NCI-H2029 (cell line): ENCODE measurements at places on chromosomes 1 and 21.
A peak's percentile ranks its signal among the peaks of the same experiment; 100 is the strongest.

GRCh38 chr21:30605968-30606367, 5.1 kb downstream of the KRTAP22-1 start:
- DNase-seq, result no peak

- peak; percentile 5 for DNase-seq
Measured at GRCh38 chr1:21232044-21232443, 55.3 kb upstream of the EIF4G3 start.

DNA sequence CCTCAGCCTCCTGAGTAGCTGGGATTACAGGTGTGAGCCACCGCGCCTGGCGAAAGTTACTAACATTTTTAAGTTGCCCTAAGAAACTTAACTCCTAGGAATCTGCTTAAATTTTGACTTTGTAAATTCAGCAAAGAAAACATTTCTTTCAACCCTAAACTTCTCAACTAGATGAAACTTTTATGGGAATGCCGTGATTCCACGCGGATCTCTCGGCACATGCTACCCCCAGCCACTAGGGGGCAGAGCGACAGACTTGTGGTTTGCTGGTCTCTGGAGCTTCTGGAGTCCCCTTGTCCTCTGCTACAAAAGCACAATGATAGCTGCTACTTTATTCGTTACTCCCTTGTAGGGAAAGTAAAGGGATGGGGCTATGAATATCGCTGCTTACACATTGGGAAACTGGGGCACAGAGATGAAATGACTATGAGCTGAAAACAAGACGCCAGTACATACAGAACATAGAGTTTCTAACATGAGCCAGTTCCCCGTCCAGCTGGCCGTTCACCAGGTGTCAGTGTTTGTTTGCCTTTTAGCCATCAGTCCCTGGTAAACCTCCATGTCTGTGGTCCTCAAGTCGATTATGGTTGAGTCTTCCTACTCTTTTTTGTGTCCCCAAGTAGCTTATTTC, 114.7 kb downstream of the PBX1 start:
- DNase-seq, result no peak

- no peak for DNase-seq
Measured at GRCh38 chr1:241615043-241615974, 24.9 kb downstream of the CHML start.

DNA sequence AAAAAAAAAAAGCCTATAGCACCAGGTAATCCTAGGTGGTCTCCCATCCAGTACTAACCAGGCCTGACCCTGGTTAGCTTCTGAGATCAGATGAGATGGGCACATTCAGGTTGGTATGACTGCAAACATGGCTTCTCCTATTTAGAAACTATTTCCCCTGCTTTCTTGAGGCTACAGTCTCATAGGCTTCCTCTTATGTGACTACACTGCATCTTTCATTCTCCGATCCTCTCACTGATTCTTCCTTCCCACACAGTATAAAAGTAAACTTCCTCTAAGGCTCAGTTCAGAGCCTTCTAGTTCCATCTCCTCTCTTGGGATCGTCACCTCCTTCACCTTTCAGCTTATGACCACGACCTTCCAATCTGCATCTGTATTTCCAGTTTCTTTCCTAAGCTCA, 30.4 kb upstream of the RNF2 start:
- DNase-seq, result no peak

DNA sequence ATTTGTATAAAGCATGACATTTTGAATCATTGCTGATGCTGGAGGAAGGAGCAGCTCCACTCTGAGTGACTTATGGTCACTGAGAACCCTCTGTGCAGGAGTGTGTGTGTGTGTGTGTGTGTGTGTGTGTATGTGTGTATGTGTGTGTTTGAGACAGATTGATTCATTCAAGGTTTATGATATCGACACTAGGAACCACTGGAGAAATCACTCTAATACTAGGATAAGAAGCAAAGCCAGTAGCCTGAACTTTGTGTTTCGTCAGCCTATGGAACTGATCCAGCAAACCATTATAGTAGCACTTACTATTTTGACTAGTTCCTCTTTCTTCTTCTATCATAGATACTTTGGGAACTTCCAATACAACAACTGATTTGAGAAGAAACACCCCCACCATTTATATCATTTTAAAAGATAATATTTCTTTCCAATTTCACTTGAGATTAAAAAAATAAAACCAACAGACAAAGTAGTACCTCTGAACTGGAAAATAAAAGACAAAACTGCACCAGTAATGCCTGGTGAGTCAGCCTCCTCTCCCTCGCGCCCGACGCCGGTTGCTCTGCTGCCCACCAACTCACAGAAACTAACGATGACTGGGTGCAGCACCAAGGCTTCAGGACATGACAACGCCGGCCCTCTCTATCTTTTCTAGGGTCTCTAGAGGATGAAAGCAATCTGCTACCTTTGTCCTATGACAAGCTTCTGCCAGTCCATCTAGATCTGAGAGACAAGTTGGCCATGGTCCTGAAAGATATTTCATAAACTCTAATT, 20.9 kb downstream of the SLAMF1 start:
- DNase-seq, result no peak

- DNase-seq, result no peak
Measured at GRCh38 chr1:93440706-93441105, 7.2 kb upstream of the FNBP1L start.

- DNase-seq, result no peak
Measured at GRCh38 chr1:24693827-24694379, 50.8 kb downstream of the SRRM1 start.

DNA sequence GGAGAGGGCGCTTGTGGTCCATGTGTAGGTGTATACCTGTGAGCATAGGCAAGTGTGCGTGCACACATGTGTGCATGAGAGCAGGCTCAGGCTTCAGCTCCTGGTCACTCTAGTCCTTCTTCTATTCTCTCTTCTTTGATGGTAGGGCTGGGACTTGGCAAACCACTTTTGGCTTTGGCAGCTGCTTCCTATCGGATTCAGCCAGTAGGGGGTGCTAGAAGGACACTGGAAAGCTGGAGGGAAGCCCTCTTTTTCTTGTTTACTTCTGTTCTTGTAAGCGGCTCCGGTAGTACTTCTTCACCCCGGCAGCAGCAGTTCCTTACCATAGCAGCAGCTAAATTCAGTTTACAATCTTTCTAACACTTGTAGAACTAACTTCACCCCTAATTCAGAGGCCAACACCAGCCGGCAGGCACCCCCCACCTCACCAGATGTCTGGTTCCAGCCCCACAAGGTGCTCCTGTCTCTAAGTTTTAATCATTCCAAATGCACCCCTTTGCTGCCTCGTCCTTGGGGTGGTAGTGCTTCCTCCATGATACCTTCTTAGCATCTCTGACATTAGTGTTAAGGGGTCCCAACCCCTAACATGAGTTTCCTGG, 25.1 kb downstream of the NENF start:
- DNase-seq, result peak; percentile 42

- peak; percentile 93 for DNase-seq
Measured at GRCh38 chr1:65027666-65028358, 61.5 kb upstream of the JAK1 start.

DNA sequence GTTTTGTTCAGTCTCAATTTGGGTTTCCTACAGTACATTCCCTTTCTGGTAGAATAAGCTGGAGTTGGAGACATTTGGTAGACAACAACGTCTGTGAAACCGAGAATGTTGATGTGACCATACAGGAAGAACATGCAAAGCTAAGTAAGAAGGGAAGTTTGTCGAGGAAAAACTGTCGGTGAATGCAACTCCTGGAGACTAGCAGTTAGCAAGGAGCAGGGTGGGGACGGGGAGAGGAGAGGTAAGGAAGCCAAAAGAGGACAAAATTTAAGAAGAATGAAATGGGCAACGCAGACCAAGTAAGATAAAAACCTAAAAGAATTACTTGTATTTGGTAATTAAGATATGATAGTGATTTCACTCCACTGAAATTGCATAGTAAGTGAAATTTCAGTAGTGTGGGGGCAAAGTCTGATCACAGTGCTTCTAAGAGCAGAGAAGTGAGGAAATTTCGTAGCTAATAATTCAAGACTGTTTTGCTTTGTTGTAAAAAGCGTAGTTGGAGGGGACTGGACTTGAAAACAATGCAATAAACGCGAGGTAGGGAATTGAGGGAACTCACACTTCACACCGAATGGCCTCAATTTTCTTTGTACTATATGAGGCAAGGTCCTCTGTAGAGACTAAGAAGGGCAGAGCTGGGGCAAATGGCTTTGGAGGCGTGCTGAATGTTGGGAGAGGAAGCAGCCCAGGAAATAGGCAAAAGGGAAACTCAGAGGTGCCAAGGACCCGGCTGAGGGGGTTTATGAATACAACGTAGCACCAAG, 787 bp upstream of the GIPC2 start:
- DNase-seq, result no peak

DNA sequence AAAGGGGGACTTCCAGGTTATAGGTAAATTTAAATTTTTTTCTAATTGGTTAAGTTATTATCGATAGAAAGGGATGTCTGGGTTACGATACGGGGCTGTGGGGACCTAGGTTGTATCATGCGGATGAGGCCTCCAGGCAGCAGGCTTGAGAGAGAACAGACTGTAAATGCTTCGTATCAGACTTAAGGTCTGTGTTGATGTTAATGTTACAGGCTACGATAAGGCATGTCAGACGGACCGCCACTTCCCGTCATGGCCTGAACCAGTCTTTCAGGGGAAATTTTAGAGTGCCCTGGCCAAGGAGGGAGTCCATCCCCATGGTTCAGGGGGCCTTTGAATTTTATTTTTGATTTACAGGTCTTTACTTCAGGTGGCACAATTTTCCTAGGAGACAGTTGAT, 16.7 kb downstream of the ABCG1 start:
- no peak for DNase-seq

DNA sequence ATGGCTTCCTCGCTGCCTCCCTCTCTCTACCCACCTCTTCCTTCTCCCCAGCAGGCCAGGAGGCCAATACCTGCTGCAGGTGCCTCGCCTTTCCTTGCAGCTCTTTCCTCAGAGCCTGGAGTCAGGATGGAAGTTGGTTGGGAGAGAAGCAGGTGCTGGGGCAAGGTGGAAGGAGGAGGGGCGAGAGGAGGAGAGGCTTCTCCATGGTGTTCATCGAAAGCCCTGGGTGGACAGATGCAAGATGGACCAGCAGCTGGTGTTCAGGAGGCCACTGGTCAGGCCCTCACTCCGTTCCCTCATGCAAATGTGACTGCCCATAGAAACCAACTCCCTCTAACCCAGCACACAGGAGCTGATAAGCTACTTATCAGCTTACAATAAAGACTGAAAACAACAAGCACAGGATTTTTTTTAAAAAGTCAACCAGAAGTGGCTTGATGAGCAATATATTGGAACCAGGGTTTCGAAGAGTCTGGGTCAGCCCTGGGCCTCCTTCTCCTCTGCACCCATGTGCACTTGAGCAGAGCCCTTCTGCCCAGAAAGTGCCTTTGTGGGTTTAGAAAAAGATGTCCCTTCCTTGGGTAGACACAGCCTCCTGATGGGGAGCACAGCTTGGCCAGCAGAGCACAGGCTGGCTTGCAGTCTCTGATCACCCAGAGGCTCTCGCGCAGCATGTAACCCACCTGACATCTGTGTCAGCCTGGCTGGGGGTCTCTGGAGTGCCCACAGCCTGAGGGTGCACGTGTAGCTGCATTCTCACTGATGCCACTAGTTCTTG, 16.6 kb upstream of the GSTM4 start:
- DNase-seq, result no peak

- DNase-seq, result no peak
Measured at GRCh38 chr1:67227196-67227595, 60.9 kb downstream of the IL23R start.

DNA sequence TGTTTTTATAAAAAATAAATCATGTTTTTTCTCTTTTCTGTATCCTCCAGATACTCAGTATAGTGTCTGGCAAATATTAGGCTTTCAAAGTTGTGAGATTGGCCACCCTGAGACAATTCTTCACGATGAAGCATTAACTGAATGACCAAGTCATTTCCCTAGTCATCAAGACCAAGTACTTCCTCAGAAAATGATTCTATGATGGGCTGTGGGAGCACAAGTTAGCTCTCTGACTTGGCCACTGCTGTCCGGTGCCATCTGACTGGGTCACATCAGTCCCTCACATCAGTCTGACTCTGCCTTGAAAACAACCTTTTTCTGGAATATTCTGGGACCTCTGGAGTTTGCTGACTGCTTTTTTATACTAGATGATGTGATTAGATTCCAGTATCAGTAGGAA, 13.5 kb upstream of the YRDC start:
- no peak for DNase-seq

DNA sequence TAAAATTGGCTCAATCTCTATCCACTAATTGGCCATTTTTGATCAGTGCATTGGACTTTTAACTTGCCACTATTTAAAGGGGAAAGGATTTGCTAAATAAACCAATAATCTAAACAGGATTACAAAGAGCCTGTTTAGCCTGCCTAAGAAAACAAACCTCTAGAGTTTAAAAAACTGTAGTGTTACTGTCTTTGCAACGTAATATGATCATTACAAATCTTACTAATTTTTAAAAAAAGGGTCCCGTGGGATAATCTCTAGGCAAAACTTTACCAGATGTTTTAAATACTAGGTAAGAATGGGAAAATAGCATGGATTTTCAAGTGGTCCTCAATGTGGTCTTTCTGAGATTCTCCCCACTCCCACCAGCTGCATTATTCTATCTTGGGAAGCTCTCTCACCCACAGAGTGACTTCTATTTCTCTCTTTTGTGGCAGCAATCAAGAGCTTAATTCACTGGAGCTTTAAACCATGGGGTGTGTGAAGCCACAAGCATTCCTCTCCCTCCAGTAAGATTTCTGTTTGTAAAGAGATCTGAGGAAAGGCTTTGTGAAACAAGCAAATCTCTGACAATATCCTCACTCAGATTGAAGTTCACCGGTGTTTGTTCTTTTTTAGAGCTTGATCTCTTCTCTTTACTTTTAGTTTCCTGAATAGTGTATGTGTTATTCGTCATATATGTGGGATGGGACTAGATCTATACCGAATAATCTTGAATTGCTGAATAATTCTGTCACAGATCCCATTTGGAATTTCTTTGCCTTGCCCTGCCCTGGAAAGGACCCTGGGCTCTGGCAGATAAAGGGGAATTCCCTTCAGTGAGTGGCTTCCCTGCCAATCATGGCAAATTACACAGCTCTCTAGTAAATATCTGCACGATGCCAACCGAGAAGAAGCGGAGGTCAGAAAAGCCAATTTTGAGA, 132.2 kb downstream of the TLR5 start:
- DNase-seq, result no peak

GRCh38 chr1:156706657-156707416, 1.5 kb upstream of the CRABP2 start:
- no peak for DNase-seq

DNA sequence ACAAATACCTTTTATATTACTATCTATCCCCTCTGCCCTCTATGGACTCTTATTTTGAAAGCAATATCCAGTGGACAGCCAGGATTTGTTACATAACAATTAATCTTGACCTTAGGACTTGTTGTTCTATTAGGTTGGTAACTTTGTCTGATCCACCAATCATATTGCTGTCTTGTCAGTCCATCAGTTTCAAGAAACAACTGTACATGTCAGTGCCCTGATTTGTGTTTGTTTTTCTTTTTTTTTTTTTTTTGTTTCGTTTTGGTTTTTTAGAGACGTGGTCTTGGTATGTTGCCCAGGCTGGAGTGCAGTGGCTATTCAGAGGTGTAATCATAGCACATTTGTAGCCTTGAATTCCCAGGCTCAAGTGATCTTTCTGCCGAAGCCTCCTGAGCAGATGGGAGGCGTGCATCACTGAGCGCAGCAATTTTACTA, 1.5 kb upstream of the SCP2 start:
- DNase-seq, result peak; percentile 56

- no peak for DNase-seq
Measured at GRCh38 chr1:15172405-15173259, 19.1 kb downstream of the TMEM51 start.
